ENCODE measurements at places on chromosomes 2 and 18. TPM values are rescaled to one million over a fixed set of nuclear protein-coding genes. Genes with fewer than 3 reads are reported as not detected.

CAVIN2 gene
- total RNA-seq: not detected

GPBAR1 gene
- total RNA-seq: not detected

FBXO41 gene
- 1.1 TPM for total RNA-seq

LYPD6B gene
- 21.6 TPM for total RNA-seq

FAHD2B gene
- total RNA-seq: 6.8 TPM

MYO7B gene
- total RNA-seq: 11.3 TPM

RNF152 gene
- 7.0 TPM for total RNA-seq

DIPK1C gene
- total RNA-seq: not detected

CHRNG gene
- total RNA-seq: not detected

REG3A gene
- total RNA-seq: not detected

SP140 gene
- total RNA-seq: 0.12 TPM

SMYD1 gene
- total RNA-seq: not detected

TUBB8B gene
- total RNA-seq: not detected

LYG2 gene
- total RNA-seq: not detected

CIDEA gene
- total RNA-seq: not detected

FAM228A gene
- 0.29 TPM for total RNA-seq

ASNSD1 gene
- total RNA-seq: 74.8 TPM

SKA1 gene
- total RNA-seq: 36.4 TPM

MRPL44 gene
- 43.6 TPM for total RNA-seq

VWA3B gene
- total RNA-seq: not detected

SOX11 gene
- total RNA-seq: under 0.01 TPM

DOK6 gene
- total RNA-seq: not detected

KCNG2 gene
- not detected for total RNA-seq

SERPINB3 gene
- total RNA-seq: not detected

ALPI gene
- total RNA-seq: not detected

ALLC gene
- total RNA-seq: not detected
